ENCODE measurements at places on chromosomes 6 and 20.

DNA sequence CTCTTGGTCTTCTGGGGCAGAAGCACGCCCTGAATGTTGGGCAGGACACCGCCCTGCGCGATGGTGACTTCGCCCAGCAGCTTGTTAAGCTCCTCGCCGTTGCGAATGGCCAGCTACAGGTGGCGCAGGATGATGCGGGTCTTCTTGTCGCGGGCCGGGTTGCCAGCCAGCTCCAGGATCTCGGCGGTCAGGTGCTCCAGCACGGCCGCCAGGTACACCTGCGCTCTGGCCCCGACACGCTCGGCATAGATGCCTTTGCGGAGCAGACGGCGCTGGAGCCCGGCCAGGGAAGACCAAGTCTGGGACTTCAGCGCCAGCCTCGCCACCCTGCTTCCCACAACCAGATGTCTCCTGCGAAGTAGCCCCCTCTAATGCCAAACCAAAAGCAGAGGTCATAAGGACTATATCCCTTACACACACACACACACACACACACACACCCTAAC, 8.0 kb upstream of the SLC17A3 start:
- DNase-seq = peak; percentile 43

GRCh38 chr6:125363039-125363823, 61.5 kb upstream of the HDDC2 start:
- no peak for DNase-seq

DNA sequence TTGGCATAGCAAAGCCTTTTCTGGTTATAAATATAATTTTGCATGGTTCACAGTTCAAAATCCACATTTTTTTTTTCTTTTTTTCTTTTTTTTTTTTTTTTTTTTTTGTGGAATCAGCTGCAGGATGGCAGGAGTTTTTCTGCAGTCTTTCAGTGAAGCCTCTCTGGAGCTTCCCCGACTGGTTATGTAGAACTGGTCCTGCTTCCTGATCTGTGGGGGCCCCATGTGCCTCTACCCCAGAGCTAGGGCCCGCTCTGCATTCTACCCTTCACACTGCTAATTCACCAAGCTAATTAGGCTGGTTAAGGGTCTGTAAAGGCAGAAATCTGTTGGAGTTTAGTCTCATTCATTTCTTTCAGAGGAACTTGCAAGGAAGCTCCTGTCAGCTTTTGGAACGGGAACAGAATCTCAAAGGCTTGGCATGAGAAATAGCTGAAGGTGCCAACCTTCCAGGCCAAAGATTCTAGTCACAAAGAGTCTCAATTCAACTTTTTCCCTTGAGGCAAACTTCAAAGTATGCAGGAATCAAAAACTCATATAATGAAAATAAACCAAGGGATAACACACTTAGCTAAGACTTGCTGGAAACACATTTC, 45.5 kb downstream of the HMGN3 start:
- DNase-seq = no peak

DNA sequence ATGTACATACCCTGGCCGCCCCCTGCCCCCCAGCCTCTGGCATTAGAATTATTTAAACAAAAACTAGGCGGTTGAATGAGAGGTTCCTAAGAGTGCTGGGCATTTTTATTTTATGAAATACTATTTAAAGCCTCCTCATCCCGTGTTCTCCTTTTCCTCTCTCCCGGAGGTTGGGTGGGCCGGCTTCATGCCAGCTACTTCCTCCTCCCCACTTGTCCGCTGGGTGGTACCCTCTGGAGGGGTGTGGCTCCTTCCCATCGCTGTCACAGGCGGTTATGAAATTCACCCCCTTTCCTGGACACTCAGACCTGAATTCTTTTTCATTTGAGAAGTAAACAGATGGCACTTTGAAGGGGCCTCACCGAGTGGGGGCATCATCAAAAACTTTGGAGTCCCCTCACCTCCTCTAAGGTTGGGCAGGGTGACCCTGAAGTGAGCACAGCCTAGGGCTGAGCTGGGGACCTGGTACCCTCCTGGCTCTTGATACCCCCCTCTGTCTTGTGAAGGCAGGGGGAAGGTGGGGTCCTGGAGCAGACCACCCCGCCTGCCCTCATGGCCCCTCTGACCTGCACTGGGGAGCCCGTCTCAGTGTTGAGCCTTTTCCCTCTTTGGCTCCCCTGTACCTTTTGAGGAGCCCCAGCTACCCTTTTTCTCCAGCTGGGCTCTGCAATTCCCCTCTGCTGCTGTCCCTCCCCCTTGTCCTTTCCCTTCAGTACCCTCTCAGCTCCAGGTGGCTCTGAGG, 7.6 kb downstream of the CDKN1A start:
- DNase-seq = no peak

- DNase-seq = no peak
Observed at GRCh38 chr6:33272275-33273128, 627 bp downstream of the RPS18 start.

DNA sequence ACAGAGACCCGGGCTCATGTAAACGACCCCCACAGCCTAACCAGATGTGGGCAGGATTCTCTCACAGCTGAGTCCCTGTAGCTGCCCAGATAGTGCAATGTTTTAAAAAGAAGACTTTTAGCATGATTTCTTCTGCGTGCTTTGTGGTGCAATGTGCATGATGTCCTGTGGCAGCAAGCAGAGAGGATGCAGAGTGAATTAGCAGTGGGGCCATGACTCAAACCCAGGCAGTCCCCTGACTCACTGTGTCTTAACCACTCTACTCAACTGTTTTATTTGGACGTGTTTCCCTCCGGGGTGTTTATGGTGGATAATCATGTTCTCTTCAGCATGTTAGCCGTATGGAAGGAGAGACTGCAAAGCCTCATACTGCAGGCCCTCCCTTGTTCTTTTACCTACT, 247.9 kb downstream of the SLC24A3 start:
- no peak for DNase-seq

GRCh38 chr6:13331516-13332348, 3.4 kb upstream of the TBC1D7 start:
- no peak for DNase-seq

DNA sequence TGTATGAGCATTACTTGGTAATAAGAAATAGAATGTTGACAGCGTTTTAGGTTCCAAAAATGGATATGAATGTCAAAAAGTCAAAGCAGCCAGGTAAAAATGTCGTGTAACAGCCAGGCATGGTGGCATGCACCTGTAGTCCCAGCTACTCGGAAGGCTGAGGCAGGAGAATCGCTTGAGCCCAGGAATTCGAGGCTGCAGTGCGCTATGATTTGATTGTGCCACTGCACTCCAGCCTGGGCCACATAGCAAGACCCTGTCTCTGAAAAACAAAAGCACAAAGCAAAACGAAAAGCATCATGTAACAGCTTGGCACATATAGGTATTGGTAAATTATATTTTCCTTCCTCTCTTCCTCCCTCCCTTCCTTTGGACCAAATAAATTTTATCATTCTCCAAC, 16.2 kb upstream of the FOXP4 start:
- DNase-seq = no peak

GRCh38 chr20:57707320-57707719, 2.5 kb downstream of the PMEPA1 start:
- DNase-seq = no peak

DNA sequence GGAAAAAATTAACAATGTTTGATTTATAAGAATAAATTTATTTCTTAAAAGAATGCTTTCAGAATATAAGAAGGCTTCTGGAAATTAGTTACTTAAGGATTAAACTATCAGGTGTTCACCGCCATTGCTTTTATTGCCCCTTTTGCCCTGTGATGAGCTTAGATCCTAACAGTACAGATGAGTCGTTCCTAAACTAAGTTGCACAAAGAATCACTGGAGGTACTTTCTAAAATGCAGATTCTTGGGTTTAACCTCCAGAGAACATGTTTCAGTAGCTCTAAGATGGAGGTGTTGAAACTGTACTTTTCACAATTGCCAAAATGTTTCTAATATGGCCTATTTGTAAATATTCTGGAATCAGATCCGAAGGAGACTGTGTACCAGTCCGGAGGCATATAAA, 211.9 kb downstream of the GMDS start:
- no peak for DNase-seq

GRCh38 chr6:11596640-11597237, 59.2 kb downstream of the TMEM170B start:
- no peak for DNase-seq

- DNase-seq = no peak
Observed at GRCh38 chr6:26309731-26310142, 55.3 kb upstream of the BTN3A2 start.

DNA sequence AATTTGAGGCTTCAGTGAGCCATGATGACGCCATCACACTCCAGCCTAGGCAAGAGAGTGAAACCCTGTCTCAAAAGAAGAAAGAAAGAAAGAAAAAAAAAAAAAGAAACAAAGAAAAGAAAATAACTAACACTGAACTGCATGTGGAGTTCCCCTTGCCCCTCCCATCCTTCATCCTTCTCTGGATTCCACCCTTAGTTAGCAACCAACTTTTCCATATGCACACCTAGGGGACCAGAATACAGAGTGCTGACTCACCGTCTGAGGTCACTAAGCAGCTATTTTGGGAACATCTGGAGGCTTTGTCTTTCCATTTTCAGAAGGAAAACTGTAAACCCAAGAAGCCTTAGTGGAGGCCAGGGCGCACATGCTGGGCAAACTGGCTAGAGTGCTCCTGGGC, 257.4 kb downstream of the MAFB start:
- no peak for DNase-seq
